Myocyte (in vitro differentiated cells): ENCODE measurements at places on chromosomes 16 and 17.

GRCh38 chr16:67803894-67804293 lies 2.5 kb downstream of the RANBP10 start:
- DNase-seq = no peak

GRCh38 chr17:15216481-15216880 lies 48.6 kb downstream of the PMP22 start:
- DNase-seq = no peak

DNA sequence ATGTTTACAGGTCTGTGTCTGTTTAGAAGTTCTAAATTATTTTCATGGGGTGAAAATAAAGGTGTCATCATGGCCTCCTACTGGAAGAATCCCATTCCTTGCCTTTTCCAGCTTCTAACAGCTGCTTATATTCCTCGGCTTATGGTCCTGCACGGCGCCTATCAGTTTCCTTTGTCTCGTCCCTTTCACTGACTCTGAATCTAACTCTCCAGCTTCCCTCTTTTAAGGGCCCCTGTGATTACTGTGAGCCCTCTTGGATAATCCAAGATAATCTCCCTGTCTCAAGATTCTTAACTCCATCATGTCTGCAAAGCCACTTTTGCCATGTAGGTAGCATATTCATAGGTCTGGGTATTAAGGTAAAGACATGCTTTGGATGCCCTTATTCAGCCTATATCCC lies 441.0 kb upstream of the ERCC4 start:
- DNase-seq = no peak

DNA sequence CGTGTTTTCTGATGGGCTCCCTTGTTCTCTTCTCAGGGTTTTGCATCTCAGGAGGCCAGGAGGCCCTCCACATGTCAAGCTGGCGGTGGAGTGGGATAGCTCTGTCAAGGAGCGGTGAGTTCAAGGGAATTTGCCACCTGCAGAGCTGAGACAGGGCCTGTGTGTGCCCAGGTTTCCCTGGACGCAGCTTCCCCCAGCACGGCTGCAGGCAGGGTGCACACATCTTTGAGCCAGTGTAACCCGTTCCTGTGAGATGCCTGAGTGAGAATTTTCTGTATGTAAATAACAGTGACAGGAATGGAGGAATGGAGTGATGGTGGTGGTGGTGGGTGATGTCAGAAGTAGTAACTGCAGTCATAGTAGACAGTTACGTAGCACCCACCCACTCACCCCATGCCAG lies 54.8 kb downstream of the USP43 start:
- DNase-seq = no peak

- no peak for DNase-seq
Measured at GRCh38 chr16:86138121-86139085, 239.4 kb downstream of the IRF8 start.

DNA sequence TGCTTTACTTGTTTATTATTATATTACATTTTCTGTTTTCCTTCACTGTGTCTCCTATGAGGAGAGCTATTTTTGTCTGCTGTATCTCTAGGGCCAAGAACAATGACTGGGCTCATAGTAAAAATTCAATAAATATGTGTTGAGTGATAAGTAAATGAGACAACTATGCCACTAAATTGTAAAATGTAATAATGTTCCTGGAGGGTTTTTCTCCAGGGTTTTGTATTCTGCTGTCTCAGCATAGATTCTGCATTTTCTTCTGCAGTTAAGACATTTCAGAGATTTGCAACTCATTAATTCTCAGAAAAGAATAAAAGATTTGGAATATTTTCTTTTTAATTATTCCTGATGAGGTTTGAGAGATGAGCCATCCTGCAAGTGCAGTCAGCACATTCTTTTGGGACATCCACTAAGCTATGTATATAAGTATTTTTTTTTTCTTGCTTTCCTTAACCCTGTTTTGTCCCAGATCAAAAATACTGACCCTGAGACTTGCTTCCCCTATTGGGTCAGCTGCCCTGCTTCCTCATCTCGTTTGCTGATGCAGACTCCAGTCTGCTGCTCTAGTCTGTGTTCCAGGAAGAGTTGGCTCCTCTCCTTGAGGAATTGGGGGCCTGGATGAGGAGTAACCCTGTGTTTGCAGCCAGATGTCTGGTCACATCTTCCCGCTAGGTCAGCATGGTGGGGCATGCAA lies 122.9 kb downstream of the ABCA8 start:
- DNase-seq = no peak

DNA sequence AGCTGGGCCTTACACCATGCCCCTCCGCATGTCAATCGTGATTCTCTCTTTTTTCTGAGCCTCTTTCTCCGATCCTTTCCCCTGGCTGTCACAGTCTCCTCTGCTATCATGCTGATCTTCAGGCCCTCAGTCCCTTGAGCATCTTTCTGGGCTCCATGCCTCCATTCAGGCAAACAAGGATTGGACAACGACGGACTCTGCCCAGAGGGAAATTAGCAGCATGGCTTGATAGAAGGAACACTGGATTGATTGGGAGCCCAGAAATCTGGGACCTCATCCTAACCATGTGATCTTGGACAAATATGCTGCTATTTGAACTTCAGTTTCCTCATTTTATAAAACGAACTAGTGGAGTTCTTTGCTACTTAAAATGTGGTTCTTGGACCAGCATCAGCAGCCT lies 19.6 kb upstream of the PHF12 start:
- DNase-seq = no peak

DNA sequence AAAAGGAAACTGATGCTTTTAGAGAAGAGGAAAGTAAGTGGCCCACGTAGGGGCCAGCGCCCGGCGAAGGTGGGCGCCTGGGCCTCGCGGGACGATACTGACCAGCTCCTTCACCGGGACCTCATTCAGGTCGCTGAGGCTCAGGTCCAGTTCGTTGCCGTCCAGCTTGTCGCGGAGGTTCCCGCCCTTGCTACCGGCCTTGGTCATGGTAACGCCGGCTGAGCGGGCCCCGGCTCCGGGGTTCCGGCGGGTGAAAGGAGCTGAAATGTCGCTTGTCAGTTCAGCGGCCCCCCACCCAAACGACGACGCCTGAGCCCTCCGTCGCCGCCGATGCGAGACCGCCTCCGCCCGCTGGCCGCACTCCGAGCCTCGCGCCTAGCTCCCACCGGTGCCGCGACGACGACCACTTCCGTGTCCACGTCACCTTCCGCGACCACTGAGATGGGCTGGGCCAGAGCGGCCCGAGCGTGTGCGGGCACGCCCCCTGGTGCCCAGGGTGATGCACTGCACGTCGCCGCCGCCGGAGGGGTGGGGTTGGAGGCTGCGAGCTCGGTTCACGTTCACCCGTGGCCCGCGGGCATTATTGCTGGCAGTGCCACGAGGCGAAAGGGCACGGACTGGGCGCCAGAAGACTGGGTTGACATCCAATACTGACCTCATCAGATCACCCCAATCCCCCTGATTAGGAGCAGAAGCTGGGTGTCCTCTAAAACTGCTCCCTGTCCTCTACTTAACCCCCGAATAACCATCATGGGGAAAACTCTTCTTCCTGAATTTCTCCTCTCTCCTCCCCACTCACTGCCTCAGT lies at the start of gene LRRC59:
Gene LRRC59 (minus strand): TSS at position 413 of the 808 bp plus-strand sequence. CDS start 206 bp downstream, at position 207.
- peak; percentile 83 for DNase-seq

GRCh38 chr17:75065562-75066151 lies 18.6 kb downstream of the KCTD2 start:
- no peak for DNase-seq

GRCh38 chr16:58393138-58393504 lies 850 bp downstream of the GINS3 start:
- peak; percentile 34 for DNase-seq

GRCh38 chr16:4017807-4018206 lies 98.4 kb downstream of the ADCY9 start:
- no peak for DNase-seq

DNA sequence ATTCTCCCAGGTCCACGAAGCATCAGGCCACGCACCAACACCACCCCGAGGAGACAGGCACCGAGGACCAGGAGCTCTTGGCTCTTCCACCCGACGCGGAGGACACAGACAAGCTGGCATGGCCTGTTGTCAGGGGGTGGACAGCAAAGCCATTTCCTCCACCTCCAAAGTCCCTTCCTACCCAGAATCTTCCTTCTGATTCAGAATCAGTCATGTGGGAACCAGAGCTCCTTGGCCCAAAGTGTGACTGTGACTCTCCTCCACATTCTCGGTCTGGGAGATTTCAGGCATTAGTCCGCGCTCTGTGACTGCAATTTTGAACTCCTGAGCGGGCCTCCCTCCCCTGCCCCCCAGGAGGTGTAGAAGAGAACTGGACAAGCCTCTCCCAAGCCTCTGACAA lies 9.2 kb downstream of the DNAH17 start:
- DNase-seq = no peak

- DNase-seq = no peak
Measured at GRCh38 chr16:3115561-3115960, 3.2 kb downstream of the ZNF205 start.

- DNase-seq = no peak
Measured at GRCh38 chr17:75345514-75346167, 56.4 kb upstream of the SLC25A19 start.

- peak; percentile 35 for DNase-seq
Measured at GRCh38 chr16:3065742-3066439, 451 bp downstream of the IL32 start.

- no peak for DNase-seq
Measured at GRCh38 chr17:62126292-62126691, 61.2 kb upstream of the MED13 start.

- peak; percentile 69 for DNase-seq
Measured at GRCh38 chr16:57045694-57046381, 46.5 kb upstream of the CPNE2 start.

- peak; percentile 66 for DNase-seq
Measured at GRCh38 chr17:56594320-56595107, 1.0 kb downstream of the NOG start.
